ENCODE measurements at places on chromosomes 1 and 21.
A peak's percentile ranks its signal among the peaks of the same experiment; 100 is the strongest.

DNA sequence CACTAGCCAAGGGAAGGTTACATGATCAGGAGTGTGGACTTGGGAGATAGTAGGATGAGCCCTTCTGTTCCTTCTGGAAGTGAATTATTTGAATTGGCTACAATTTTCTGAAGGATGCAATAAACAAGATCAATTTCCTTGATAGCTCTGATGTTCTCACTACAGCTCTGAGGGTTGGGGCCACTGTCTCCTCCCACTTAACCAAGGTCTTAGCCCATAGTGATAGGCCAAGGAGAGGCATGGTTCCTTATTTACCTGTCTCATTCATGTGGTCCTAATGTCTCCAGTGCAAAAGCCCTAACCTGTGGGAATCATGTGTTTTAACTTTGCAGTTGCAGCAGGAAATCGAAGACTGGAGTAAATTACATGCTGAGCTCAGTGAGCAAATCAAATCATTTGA, 34.8 kb downstream of the MIA3 start:
- H3K4me1 ChIP-seq: peaks cover 25% of the 10 kb centered on the region
- DNase-seq: no peak
- no peak overlapping the region for H3K4me3 ChIP-seq
- H3K36me3 ChIP-seq: peaks cover 31% of the 10 kb centered on the region
- peak overlapping the region; percentile 97 for H3K27ac ChIP-seq

GRCh38 chr21:16455978-16456377, 726.2 kb downstream of the USP25 start:
- no peak overlapping the region for H3K4me3 ChIP-seq
- no peaks in the 10 kb centered on the region for H3K27me3 ChIP-seq
- no peak overlapping the region for H3K27ac ChIP-seq
- no peak for DNase-seq
- no peaks in the 10 kb centered on the region for H3K4me1 ChIP-seq
- H3K36me3 ChIP-seq: no peaks in the 10 kb centered on the region

GRCh38 chr1:98903261-98903660, 101.4 kb downstream of the PLPPR5 start:
- H3K36me3 ChIP-seq: no peaks in the 10 kb centered on the region
- no peak overlapping the region for H3K27ac ChIP-seq
- H3K27me3 ChIP-seq: no peaks in the 10 kb centered on the region
- no peak for DNase-seq
- H3K4me1 ChIP-seq: no peaks in the 10 kb centered on the region

DNA sequence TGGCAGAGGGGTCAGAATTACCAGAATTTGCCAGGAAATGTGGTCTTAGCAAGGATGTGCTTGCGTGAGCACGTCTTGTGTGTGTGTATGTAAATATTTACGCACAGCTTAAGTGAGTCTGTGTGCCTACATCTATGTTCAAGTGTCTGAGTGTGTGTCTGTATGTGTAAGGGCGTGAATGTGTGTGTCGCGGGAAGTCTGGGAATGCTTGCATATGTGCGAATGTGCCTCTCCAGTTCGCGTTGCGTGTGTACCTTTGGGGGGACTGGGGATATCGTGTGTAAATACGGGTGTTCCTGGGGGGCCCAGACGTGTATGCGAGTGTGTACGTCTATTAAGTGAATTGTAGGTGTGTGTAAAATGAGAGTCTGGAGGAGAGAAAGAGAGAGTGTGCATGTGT, 68.6 kb upstream of the POU3F1 start:
- H3K4me3 ChIP-seq: no peak overlapping the region
- DNase-seq: no peak
- H3K27ac ChIP-seq: no peak overlapping the region

GRCh38 chr1:113488576-113489177, 98.4 kb downstream of the MAGI3 start:
- no peak overlapping the region for H3K4me3 ChIP-seq
- no peaks in the 10 kb centered on the region for H3K4me1 ChIP-seq
- peaks cover 2% of the 10 kb centered on the region for H3K27me3 ChIP-seq
- peaks cover 5% of the 10 kb centered on the region for H3K36me3 ChIP-seq

GRCh38 chr1:37158113-37158749, 123.9 kb upstream of the GRIK3 start:
- no peak overlapping the region for H3K4me3 ChIP-seq
- no peaks in the 10 kb centered on the region for H3K4me1 ChIP-seq
- no peak overlapping the region for H3K27ac ChIP-seq

GRCh38 chr1:168824418-168825065, 95.5 kb upstream of the DPT start:
- H3K27ac ChIP-seq: no peak overlapping the region
- DNase-seq: no peak
- peaks cover under 1% of the 10 kb centered on the region for H3K27me3 ChIP-seq
- H3K4me3 ChIP-seq: no peak overlapping the region

DNA sequence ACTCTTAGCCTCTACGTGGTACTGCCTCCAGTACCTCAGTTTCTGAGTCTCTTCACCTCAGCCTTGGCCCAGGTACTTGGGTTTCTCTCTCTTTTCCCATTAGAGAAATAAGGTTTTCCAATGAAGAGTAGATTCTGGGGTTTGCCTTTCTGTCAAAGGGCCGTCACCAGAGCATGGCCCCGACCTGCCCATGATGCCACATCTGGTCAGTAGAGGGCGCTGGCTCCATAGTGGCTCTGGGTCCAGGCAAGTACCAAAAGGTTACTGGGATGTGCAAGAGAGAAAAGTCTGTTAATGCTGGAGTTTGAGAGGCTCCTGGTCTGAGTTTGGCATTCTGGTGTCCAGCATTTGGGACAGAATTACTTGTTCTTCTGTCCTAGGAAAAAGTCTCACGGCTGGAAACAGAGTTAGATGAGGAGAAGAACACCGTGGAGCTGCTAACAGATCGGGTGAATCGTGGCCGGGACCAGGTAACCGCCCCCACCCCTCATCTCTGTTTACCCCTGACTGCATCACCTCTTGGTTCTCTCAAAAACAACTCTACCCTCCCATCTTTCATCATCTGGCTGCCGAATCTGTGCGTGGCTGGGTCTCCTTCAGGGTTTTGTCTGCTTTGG, 5.3 kb upstream of the TUFT1 start:
- H3K4me3 ChIP-seq: no peak overlapping the region
- H3K36me3 ChIP-seq: no peaks in the 10 kb centered on the region
- DNase-seq: peak; percentile 74
- no peak overlapping the region for H3K27ac ChIP-seq
- peaks cover 2% of the 10 kb centered on the region for H3K4me1 ChIP-seq
- peaks cover 2% of the 10 kb centered on the region for H3K27me3 ChIP-seq

DNA sequence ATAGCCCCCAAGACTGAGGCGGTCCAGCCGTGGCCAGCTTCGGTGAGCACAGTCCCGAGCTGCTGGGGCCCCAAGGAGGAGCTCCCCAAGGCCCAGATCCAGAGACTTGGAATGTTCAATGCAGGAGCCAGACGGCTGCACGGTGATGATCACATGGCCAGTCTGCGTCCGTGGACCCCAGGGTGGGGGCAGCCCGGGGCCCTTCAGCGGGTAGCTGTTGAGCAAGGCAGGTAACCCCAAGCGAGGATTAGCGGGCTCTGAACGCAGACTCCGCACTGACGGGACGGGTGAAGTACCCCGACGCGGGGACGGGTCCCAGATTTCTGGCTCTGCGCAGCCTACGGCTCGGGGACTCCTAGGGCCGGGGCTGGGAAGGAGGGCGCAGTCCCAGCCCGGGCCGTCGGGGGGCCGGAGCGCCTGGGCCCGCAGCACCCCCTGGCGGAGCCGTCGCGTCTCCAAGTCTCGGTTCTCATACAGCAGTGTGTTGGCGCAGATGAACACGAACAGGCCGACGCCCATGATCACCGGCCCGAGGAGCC, 2.7 kb downstream of the TMEM200B start:
- peaks cover 9% of the 10 kb centered on the region for H3K27me3 ChIP-seq
- DNase-seq: peak; percentile 70
- H3K27ac ChIP-seq: no peak overlapping the region
- H3K4me3 ChIP-seq: no peak overlapping the region

DNA sequence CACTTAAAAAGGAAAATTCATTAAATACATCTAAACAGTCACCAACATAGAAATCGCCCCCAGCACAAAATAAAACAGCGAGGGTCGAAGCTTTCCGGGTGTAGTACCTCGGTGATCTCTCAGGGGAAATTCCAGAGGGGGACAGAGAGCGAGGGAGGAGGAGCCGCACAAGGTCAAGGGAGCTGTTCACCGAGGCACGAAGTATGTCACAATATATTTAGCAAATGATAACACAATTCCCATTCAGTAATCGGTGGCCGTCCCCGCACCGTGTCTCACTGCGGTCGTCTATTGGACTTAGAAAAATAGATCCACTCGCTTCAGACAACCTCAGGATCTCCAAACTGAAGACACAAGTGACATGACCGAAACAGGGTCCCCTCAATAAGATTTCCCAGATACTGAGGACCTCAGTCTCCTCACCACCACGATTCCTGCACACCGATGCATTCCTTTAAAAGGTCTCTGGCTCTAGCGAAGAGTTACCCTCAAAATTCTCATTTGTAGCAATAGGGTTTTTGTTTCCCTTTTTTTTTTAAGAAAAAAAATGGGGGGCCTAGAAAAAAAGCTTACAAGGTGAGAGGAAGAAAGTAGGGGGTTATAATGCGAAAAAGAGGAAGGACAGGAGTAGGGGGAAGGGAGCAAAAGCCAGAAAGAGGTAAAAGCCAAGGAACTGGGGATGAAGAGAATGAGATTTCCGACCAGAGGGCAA, 1.1 kb downstream of the LPGAT1 start:
- no peaks in the 10 kb centered on the region for H3K27me3 ChIP-seq
- H3K4me1 ChIP-seq: peaks cover 45% of the 10 kb centered on the region
- H3K36me3 ChIP-seq: peaks cover 5% of the 10 kb centered on the region
- peak overlapping the region; percentile 87 for H3K27ac ChIP-seq
- peak overlapping the region; percentile 94 for H3K4me3 ChIP-seq

DNA sequence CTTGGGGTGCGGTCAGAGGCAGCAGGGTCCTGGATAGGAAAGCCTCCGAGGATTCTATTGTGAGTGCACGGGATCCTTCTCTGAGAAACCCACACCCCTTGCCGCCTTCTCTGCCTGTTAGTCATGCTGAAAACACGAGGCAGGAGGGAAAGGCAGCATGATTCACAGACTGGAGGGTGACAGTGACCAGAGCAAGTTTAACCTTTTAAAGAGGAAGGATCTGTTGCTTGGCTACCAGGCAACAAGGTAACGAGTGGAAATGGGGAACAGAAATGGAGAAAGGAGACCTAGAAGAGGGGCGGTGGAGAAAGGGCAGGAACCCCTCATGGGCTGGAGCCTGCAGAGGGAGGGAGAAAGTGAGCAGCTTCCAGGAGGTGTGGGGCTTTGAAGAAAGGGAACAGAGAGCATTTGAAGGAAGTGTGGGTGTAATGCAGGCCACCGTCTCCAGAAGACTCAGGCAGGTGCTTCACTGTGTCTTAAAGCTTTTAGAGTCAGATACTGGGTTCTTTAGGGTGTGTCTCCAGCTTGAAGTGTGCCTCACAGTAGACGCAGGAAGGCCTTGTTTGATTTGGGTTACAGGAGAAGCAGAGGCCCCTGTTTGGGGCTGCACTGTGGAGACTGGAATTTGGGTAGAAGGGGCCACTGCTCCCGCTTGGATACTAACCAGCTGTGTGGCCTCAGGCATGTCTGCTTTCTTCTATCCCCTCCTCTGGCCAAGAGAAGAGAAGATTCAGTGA, 19.1 kb downstream of the OPTC start:
- peaks cover 5% of the 10 kb centered on the region for H3K27me3 ChIP-seq
- peaks cover 8% of the 10 kb centered on the region for H3K4me1 ChIP-seq
- H3K27ac ChIP-seq: no peak overlapping the region
- no peak overlapping the region for H3K4me3 ChIP-seq
- DNase-seq: no peak

DNA sequence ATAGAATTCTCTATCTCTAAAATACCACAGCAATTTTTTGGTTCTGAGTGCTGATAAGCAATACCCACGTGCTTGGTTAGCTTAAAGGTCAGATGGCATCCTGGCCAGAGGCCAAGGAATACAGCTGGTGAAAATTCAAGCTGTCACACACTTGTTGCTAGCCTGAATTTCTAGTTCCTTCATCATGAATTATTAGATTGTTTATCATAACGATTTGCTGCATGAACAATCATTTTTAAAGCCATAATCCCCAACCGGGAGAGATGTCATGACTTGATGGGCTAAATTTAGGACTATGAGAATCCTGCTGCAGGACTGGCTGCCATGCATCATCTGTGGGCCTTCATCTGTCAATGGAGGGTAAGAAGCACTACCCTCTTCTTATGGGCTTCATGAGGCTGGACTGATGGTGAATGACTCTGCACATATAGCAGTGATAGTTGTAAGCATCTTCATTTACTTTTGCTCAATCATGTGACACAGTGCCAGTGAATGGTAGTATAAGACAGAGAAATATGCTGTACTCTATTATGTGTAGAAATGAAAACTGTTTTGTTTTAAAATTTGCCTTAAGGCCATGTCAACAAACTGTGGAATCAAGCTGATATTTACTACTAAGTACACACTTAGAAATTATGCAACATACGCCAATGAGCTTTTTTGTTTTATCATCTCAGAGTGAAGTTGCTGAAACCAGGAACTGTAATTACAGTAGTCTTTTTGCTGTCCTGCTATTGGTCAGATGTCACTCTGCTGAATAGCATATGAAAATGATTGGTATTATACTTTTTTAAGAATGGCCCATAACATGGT, 80.5 kb upstream of the RALGPS2 start:
- no peaks in the 10 kb centered on the region for H3K27me3 ChIP-seq
- no peak overlapping the region for H3K4me3 ChIP-seq
- no peak overlapping the region for H3K27ac ChIP-seq
- DNase-seq: no peak

DNA sequence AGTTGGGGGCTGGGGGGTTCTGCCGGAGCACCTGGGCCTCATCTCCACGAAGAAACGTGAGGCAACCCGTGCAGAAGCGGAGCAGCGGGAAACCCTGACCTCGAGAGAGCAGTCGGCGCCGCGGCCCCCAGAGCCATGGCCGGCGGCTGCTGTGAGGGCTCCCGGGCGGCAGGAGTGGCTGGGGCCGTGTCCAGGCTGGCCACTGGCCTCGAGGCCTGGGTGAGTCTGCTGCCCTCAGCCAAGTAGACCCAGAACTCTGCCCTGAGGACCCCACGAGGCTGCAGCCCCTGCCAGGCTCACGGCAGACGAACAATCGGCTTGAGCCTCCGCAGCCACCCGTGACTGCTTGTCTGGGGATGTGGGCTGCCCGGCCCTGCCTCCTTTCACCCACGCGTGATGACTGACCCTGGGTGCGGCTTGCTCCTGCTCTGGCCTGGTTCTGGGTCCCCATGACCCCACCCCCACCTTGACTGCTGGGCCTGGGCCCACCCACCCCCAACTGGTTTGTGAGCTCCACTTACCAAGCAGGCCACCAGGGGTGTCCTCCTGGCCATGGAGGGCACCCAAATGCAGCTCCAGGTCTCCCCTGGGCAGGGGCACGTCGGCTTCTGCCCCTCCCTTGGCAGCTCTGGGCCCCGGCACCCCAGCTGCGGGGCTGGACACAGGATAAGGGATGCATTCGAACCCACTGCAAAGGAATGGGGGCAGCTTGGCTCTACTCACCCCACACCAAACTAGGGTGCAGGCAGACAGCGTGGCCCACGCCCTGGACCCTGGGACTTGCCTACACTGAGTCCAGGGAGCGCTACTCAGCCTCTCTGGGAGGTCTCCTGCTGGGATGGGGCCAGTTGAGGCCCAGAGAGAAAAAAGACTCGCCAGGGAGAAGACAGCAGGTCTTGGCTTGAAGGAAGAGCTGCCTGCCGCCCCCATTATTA, 34.2 kb downstream of the MORN1 start:
- peaks cover 2% of the 10 kb centered on the region for H3K27me3 ChIP-seq
- no peak for DNase-seq
- H3K36me3 ChIP-seq: peaks cover 13% of the 10 kb centered on the region
- peaks cover 4% of the 10 kb centered on the region for H3K4me1 ChIP-seq
- H3K4me3 ChIP-seq: no peak overlapping the region

All from memory B cell (primary cell).